ENCODE measurements at places on chromosomes 6 and 20. TPM values are rescaled to one million over a fixed set of nuclear protein-coding genes. Genes with fewer than 3 reads are reported as not detected.

PPIL6 gene
- total RNA-seq, result 4.7 TPM

ADGRG6 gene
- 72.2 TPM for total RNA-seq

CST5 gene
- not detected for total RNA-seq

CST2 gene
- 1.6 TPM for total RNA-seq

PRND gene
- total RNA-seq, result not detected

IL17F gene
- not detected for total RNA-seq

LY6G6F gene
- not detected for total RNA-seq

RBM24 gene
- total RNA-seq, result 9.3 TPM

CPXM1 gene
- 0.04 TPM for total RNA-seq

SSTR4 gene
- total RNA-seq, result 0.43 TPM

SRMS gene
- 0.14 TPM for total RNA-seq

RAET1E gene
- total RNA-seq, result 2.9 TPM

LHFPL5 gene
- 0.16 TPM for total RNA-seq

DEF6 gene
- 0.05 TPM for total RNA-seq

PTK7 gene
- 4.0 TPM for total RNA-seq

LAMA2 gene
- 0.48 TPM for total RNA-seq

ADGRB3 gene
- not detected for total RNA-seq

PPIL1 gene
- 44.2 TPM for total RNA-seq

SAPCD1 gene
- total RNA-seq, result 3.7 TPM

ERVFRD-1 gene
- total RNA-seq, result not detected

WFDC2 gene
- not detected for total RNA-seq

MCUR1 gene
- total RNA-seq, result 12.0 TPM

CD2AP gene
- 17.9 TPM for total RNA-seq

SERPINB6 gene
- 135 TPM for total RNA-seq

PPP1R3G gene
- 2.0 TPM for total RNA-seq

PCSK2 gene
- total RNA-seq, result not detected

SIRPB2 gene
- total RNA-seq, result not detected

HTR1E gene
- total RNA-seq, result not detected

ADGRF4 gene
- total RNA-seq, result 16.5 TPM

SIGLEC1 gene
- total RNA-seq, result 0.02 TPM

BMP7 gene
- 0.36 TPM for total RNA-seq

ADAT2 gene
- total RNA-seq, result 2.9 TPM

RUNX2 gene
- total RNA-seq, result 1.9 TPM

DYNLT2 gene
- 0.59 TPM for total RNA-seq

OPRM1 gene
- total RNA-seq, result not detected

BCLAF1 gene
- 87.1 TPM for total RNA-seq

SCUBE3 gene
- total RNA-seq, result 0.05 TPM

DACT2 gene
- total RNA-seq, result 0.06 TPM

TFAP2D gene
- not detected for total RNA-seq

MOG gene
- total RNA-seq, result not detected

RIPOR2 gene
- 0.69 TPM for total RNA-seq

BANF2 gene
- not detected for total RNA-seq

WFDC8 gene
- not detected for total RNA-seq

NRM gene
- total RNA-seq, result 28.4 TPM

IL17A gene
- not detected for total RNA-seq

PAX1 gene
- 0.11 TPM for total RNA-seq

TOX2 gene
- 10.4 TPM for total RNA-seq

MAFB gene
- total RNA-seq, result 0.28 TPM

TCF21 gene
- 0.04 TPM for total RNA-seq

SLC52A3 gene
- total RNA-seq, result 0.60 TPM
